Mesothelial cell of epicardium (in vitro differentiated cells): ENCODE measurements at places on chromosomes 13 and 19.

GRCh38 chr13:106917024-106917571, 349.2 kb upstream of the ARGLU1 start:
- H3K4me1 ChIP-seq, result peaks cover 46% of the 10 kb centered on the region
- peak overlapping the region; percentile 77 for H3K4me3 ChIP-seq
- no peaks in the 10 kb centered on the region for H3K27me3 ChIP-seq

GRCh38 chr19:41735071-41735600, 20.2 kb upstream of the CEACAM6 start:
- no peaks in the 10 kb centered on the region for H3K27me3 ChIP-seq
- peaks cover 2% of the 10 kb centered on the region for H3K36me3 ChIP-seq
- H3K27ac ChIP-seq, result no peak overlapping the region
- H3K4me1 ChIP-seq, result no peaks in the 10 kb centered on the region

DNA sequence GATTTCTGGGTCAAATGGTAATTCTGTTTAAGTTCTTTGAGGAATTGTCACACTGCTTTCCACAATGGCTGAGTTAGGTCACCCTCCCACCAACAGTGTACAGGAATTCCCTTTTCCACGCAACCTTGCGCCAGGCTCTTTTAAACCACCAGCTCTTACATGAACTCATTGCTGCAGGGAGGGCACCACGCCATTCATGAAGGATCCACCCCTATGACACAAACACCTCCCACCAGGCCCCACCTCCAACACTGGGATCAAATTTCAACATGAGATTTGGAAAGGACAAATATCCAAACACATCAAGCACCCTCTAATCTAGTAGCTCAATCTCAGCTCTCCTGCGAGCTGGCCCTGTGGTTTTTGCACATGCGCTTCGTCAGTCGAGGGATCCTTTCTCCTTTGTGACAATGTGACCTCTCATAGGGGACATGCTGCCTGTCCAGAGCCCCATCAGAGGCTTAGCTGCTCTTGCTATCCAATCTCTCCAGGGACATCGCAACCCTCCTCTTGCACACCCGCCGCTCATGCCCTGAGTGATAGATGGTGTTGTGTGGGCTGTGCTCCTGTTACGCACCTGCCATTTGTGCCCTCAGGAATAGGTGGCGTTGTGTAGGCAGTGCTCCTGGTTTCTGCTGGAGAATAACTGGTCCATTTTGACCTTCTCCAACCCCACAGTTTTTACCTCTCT, 328.0 kb downstream of the UQCRFS1 start:
- H3K4me3 ChIP-seq, result no peak overlapping the region
- no peak for DNase-seq
- H3K36me3 ChIP-seq, result no peaks in the 10 kb centered on the region
- peaks cover 41% of the 10 kb centered on the region for H3K27me3 ChIP-seq
- no peak overlapping the region for H3K27ac ChIP-seq

DNA sequence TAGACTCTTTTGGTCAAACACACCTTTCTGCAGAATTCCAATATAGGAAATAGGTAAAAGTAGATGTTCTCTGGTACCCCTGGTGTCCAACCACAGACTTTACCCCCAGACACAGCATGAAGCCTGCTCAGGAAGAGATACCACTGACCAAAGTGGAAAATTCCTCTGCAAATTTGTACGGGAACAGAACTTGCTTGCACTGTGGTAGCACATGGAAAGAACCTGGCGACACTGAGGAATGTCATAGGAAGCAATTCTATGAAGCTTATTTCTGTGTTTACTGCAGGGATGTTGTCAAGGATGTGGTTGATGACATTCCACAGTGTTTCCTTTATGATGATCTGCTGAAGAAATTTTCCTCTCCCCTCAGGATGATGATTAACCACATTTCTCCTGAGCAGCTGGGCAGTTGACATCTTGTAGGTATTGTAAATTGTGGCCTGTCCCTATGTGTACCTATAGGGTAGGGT, 48.9 kb upstream of the TNFSF11 start:
- DNase-seq, result no peak
- H3K27me3 ChIP-seq, result no peaks in the 10 kb centered on the region
- no peaks in the 10 kb centered on the region for H3K36me3 ChIP-seq
- H3K4me1 ChIP-seq, result peaks cover 16% of the 10 kb centered on the region

DNA sequence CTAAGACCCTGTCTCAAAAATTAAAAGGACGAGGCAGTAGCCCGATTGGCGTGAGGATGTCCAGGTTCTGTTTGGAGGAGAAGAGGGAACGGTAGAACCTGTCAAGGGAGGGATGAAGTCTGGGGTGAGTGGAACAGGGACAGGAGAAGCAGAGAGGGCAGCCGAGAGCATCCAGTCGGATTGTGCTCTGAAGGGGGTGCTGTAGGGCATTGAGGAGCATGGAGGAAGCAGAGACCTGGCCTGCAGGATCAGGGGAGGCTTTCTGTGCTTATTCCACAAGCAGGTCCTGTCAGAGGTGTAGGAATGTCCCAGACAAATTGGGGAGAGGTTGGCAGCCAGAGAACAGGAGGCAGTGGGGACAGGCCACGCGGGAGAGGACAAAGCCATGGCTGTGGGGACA, 14.1 kb downstream of the AP2A1 start:
- H3K27me3 ChIP-seq, result no peaks in the 10 kb centered on the region
- H3K36me3 ChIP-seq, result peaks cover 29% of the 10 kb centered on the region
- no peak for DNase-seq
- peaks cover 6% of the 10 kb centered on the region for H3K4me1 ChIP-seq
- peak overlapping the region; percentile 15 for H3K27ac ChIP-seq
- no peak overlapping the region for H3K4me3 ChIP-seq

- peaks cover 45% of the 10 kb centered on the region for H3K27me3 ChIP-seq
- no peaks in the 10 kb centered on the region for H3K36me3 ChIP-seq
- no peak for DNase-seq
- H3K4me3 ChIP-seq, result peak overlapping the region; percentile 49
- no peak overlapping the region for H3K27ac ChIP-seq
These were observed 38.6 kb upstream of the SEMA6B start for GRCh38 chr19:4597975-4598671.

- no peak for DNase-seq
- H3K4me1 ChIP-seq, result peaks cover 21% of the 10 kb centered on the region
- H3K27ac ChIP-seq, result no peak overlapping the region
- H3K27me3 ChIP-seq, result no peaks in the 10 kb centered on the region
- peak overlapping the region; percentile 82 for H3K4me3 ChIP-seq
These were observed 12.4 kb upstream of the CNFN start for GRCh38 chr19:42402376-42403116.

- no peak overlapping the region for H3K4me3 ChIP-seq
- no peaks in the 10 kb centered on the region for H3K27me3 ChIP-seq
- H3K36me3 ChIP-seq, result peaks cover 16% of the 10 kb centered on the region
- no peak for DNase-seq
These were observed 26.9 kb upstream of the TMEM160 start for GRCh38 chr19:47075179-47075810.
